ENCODE measurements at places on chromosomes 1 and 21. TPM values are rescaled to one million over a fixed set of nuclear protein-coding genes. Genes with fewer than 3 reads are reported as not detected.

DNA sequence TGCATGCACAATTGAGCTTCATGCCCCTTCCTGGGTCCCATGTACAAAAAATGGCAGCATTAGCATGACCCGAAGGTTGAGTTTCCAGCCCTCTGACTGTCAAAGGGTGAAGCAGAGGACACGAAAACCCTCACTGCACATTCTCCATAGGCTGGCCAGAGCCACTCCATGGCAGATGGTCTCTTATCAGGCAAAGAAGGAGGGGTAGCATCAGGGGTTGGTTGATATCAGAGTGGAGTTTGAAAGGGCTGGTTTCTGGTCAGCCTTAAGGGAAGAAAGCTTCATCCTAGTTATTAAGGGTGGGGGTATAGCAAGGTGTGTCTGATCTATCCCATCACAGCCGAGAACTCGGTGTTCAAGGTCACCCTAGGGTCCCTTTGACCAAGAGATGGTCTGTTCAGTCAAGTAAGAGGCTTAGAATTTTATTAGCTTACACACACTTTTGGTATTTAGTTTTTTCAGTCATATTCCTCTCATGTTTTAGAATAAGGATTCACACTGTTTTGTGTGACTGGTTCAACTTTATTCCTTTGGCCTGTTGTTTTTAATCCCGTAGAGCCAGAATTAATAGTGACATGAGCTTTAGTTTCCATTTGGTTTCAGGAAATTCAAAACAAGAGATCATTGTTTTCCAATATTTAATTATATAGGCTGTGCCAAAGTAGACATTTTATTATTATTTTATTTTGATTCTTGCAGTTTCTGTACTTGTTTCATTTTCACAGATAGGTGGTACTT is 199.9 kb upstream of the FMN2 start:
- DNase-seq, result no peak

DNA sequence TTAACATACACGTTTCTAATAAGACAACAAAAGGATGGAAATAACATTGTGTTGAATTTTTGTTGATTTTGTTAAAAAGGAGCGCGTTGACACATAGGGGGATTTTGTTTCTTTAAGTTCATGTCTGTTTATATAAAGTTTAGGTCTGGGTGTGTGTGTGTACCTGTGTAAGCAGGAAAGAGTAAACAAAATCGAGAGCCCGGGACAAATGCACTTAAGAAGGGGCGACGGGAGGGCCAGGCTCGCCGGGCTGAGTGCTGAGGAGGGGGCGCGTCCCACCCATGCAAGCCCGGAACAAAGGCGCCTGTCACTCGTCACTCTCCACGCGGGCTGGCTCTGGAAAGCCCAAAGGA is 28.8 kb upstream of the TRIM17 start:
- DNase-seq, result no peak

DNA sequence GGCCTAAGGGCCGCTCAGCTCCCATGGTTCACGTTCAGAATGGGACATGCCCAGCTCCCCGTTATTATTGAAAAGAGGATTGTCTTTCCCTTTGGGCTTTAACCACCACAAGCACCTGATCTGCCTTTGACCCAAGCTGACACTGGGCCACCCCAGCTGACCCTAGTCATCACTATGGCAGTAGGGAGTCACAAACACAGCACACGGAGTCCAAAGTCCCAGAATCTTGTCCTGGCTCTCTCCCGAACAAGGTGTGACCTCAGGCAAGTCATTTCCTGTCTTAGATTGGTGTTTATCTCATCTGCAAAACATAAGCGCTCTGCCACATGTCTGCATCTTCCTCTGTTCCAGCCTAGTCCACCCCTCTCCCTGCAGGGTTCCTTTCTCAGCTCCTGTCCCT is 31.5 kb downstream of the IGFN1 start:
- DNase-seq, result no peak

DNA sequence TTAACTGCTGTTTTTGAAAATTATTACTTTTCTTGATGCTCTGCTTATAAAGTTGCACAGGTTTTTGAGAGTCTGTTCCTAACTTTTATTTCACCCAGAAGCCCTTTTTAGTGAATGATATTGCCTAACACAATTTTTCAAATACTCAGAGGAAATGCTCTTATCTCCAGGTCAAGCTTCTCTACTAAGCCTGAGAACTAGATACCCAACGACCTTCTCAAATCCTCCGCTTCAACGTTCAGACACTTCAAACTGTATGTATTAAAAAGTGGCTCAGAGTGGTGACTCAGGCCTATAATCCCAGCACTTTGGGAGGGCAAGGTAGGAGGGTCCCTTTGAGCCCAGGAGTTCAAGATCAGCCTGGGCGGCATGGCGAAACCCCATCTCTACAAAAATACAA is 88.5 kb downstream of the ASH1L start:
- no peak for DNase-seq

DNA sequence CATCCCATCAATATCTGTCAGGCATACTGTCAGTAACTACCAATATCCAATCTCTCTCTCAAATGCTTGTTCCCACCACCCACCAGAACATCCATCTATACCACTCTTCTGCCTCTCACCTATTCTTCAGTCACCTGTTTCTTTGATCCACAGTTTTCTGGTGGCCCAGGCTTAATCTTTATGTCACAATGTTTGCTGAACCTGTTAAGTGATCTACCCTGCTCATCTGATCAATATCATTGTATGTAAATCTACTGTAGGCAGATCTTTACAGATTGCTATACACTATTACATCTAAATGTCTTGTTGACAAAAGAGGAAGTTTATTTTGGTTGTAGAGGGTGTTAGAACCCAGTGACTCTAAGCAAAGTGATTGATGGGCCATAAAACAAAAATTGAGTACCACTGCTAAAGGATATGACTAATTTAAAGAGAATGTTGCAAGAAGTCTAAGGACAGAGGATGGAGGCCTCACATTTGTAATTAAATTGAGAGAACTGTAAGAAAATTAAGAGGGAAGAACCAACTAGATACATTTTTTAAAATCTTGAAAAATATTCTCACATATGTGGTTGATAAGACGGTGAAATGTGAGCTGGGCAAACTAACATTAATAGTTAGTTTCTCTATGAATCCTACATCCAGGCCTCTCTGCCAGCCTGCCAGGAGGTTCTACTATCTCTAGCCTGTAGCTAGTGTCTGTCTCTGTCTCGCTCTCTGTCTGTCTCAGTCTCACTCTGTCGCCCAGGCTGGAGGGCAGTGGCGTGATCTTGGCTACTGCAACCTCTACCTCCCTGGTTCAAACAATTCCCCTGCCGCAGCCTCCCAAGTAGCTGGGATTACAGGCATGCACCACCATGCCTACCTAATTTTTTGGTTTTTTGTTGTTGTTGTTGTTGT is 34.1 kb downstream of the EGLN1 start:
- DNase-seq, result peak; percentile 59

- DNase-seq, result peak; percentile 74
Measured at GRCh38 chr1:3491291-3492246, 37.1 kb downstream of the ARHGEF16 start.

DNA sequence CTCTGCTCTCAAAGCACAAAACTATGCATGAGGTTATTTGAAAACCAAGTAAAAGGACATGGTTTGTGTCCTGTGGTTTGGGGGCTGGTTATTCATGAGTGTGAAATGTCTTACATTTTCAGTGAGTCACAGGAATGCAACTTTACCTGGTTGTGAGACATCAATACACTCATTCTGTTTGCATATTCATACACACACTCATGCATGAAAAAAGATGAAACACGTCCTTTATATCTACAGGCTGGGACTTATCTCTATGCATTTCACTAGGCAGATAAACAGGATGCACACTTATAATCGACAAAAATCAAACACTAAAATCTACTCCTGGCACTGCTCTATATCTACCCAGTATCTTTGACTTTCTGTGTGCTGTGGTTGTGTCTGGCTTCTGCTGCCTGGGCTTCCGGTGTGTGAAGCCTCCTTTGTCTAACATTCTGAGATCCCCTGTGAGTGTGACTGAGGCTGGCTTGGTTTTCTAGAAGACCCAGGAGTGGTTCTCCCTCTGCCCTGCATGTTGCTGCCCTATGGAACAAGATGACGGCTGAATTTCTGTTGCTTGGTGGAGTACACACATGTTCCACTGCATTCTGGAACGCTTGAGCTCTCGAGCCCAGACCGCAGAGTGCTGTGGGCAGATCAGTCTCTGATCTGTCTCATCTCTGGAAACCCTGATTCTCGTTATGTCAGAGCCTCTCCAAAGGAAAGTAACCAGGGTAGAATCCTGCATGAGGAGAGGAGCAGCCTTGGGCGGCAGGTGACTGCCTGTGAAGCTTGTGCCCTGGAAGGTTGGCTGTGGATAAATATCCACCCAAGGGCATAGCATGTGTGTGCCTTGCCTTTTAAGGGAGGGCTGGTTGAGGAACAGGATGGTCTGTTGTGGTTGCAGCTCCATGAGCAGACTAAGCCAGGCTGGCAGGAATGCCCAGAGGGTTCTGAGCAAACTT is 19.7 kb upstream of the FASLG start:
- peak; percentile 86 for DNase-seq

DNA sequence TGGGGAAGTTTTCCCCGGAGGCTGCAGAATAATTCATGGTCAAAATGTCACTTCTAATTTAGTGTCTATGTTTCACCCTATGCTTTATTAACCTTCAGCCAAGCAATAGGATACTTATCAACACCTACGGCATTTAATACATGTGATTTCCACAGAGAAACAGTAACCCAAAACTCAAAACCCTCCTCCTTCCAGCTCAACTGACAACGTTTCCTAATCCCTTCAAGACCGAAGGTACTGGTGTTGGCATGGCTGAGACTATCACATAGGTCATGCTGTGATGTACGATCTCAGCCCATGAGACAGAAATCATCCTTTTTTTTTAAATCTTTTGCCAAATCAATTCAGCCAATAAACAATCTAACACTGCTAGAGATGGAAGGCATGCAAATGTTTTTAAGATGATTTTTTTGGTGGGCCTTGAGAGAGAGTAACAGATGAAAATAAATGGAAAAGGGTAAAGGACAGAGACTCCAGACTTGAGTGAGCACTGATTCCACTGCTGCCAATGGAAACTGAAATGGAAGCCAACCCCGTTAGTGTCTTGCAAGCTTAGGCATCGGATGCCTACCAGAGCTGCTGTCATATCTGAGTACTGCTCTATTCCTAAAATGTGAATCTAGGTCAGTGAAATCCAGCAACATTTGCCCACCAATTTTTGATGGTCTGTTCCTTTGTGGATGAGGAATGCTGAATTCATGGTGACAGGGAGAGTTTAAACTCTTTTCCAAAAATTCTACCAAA is 63.4 kb upstream of the BCL10 start:
- no peak for DNase-seq

DNA sequence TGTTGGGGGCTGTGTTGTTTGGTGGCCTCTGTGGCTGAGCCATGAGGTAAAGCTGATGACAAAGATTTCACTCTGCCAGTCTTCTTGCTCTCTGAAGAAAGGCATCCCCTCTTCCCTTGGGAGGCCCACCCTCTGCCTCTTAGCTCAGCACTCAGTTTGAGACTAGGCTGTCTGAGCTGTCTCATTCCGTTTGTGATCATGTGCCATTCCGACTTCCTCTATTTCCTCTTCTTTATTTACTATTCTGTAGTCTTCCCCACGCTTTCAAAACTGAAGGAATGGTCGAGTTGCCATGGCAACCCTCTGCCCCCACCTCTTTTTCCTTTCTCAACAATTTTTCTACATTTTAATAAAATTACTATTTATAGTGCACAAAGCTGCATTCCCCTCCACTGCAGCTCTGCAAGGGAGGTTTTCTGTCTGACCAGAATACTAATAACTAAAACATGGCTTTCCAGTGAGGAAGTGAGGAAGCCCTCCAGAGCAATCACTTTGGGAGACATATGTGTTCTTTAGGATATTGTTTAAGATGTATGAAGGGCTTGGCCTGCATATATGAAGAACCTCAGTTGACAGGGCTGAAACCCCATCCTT is 30.8 kb downstream of the KCNA3 start:
- no peak for DNase-seq

GRCh38 chr1:94529416-94529815 is 12.1 kb downstream of the F3 start:
- no peak for DNase-seq

DNA sequence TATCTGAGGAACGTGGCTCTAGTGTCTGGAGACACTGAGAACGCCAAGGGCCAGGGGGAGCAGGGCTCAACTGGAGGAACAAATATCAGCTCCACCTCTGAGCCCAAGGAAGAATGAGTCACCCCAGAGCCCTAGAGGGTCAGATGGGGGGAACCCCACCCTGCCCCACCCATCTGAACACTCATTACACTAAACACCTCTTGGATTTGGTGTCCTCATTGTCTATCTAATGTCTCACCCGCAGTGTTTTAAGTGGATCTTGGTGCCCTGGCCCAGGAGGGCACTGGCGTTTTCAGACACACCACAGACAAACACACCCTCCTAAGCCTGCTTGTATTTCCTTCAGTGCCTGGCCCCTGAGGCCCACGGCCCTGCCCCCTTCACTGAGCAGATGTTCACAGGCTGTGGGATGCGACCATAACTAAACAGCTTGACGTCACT is 2.2 kb upstream of the FALEC start:
- no peak for DNase-seq

GRCh38 chr1:83705091-83705490 is 293.8 kb downstream of the TTLL7 start:
- DNase-seq, result no peak

DNA sequence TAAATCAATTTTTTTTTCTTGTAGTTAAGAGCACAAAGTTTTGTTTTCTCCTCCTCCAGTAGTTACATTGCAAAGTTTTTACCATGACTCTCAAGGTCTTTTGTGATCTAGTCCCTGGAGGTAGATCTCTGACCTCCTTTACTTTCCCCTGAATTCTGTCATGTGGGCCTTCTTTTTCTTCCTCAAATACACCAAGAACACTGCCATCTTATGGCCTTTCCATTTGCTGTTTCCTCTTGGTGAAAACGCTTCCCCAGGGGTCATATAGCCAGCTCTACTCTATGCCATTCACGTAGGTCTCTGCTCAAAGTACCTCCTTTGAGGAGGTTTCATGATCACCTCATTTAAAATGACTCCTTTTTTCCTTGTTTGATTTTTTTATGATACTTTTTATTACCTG is 2.7 kb downstream of the DDX20 start:
- no peak for DNase-seq

DNA sequence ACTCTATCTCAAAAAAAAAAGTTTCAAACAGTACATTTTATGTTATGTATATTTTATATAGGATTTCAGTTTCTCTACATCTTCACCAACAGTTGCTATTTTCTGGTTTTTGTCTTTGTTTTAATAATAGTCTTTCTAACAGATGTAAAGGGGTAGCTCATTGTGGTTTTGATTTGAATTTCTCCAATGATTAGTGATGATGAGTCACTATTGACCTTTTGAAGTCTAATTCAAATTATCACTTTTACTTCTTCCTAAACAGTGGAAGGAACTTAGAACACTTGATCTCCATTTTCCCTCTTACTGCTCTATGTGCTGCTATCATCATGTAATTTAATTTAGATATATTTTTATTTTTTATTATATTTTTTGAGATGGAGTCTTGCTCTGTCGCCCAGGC is 31.7 kb upstream of the SHCBP1L start:
- no peak for DNase-seq

HEYL gene
- 12.7 TPM for total RNA-seq

ADORA3 gene
- not detected for total RNA-seq
